ENCODE measurements at places on chromosomes 12 and 14.

GRCh38 chr14:33254861-33255395, 316.2 kb downstream of the NPAS3 start:
- DNase-seq, result no peak

GRCh38 chr12:49552014-49552413, 13.2 kb downstream of the KCNH3 start:
- DNase-seq, result no peak

DNA sequence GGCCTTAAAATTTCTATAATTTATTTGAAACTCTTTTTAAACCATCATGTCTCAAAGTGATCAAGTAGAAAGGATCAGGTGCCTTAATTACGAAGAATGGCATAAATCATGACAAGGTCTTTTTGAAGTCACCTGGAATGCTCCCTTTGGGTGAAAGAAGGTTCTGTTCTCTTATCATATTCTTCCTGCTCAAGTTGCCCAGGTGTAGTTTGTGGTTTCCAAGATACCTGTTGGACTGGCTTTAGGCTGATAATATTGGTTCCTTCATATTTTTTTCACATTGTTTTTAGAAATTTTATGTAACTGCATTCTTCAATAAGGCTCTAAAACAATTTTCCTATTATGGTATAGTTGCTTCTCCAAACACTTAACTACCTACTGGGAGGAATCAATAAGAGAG, 29.2 kb downstream of the RASSF3 start:
- no peak for DNase-seq

DNA sequence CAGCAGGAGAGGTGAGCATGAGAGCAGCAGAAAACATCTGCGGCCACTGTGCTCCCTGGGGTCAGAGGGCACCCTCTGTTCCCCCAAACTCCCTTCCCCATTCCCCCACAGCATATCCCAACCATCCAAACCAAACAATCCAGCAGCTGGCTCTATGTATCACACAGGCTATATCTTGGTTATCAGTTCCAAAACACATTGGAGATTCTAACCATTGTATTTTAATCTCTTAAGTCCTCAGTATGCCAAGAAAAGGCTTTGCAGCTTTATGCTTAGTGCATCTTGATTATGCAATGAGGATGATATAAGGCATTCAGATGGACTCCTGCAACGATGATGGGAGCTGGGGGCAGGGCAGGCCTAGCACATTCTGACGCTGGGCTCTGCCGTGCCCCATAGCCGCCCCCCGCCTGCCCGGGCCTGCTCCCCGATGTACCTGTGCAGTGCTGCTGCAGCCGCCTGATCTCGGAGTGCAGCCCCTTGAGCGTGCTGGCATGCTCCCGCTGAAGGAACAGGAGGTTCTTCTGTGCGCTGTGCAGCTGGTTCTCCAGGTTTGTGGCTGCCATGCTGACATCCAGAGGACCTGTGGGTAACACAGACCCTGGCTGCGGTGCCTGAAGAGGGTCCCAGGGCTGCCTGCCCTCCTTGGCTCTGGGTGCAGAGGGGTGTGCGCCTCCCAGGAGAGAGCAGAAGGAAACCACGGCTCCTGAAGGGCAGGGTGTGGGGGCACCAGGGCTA, 29.6 kb downstream of the CCDC92 start:
- DNase-seq, result no peak

GRCh38 chr12:113577464-113578129, 105.9 kb upstream of the LHX5 start:
- DNase-seq, result no peak

DNA sequence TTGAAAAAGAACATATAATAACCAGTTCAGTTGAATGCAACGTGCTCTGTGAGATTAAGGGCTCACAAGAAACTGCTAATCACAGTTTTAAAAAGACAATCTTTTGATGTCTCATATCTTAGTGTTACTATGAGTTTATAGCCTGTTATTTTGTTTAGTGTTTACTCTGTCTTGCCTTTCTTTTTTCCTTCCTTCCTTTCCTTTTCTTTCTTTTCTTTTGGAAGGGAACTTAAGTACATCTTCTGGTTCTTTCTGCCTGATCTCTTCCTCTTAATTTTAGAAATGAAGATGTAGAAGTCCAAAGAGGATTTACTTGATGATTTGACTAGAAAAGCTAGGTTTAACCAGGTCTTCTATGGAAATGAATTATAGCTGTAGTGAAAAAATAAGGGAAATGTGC, 38.2 kb downstream of the WNK1 start:
- DNase-seq, result no peak

GRCh38 chr14:58865514-58866281, 227.9 kb downstream of the DACT1 start:
- DNase-seq, result no peak

GRCh38 chr14:94153750-94154342, 20.3 kb upstream of the PPP4R4 start:
- no peak for DNase-seq

GRCh38 chr14:59688224-59689170, 111.9 kb upstream of the CCDC175 start:
- DNase-seq, result no peak

- no peak for DNase-seq
Observed at GRCh38 chr12:76627346-76628135, 68.0 kb upstream of the OSBPL8 start.

DNA sequence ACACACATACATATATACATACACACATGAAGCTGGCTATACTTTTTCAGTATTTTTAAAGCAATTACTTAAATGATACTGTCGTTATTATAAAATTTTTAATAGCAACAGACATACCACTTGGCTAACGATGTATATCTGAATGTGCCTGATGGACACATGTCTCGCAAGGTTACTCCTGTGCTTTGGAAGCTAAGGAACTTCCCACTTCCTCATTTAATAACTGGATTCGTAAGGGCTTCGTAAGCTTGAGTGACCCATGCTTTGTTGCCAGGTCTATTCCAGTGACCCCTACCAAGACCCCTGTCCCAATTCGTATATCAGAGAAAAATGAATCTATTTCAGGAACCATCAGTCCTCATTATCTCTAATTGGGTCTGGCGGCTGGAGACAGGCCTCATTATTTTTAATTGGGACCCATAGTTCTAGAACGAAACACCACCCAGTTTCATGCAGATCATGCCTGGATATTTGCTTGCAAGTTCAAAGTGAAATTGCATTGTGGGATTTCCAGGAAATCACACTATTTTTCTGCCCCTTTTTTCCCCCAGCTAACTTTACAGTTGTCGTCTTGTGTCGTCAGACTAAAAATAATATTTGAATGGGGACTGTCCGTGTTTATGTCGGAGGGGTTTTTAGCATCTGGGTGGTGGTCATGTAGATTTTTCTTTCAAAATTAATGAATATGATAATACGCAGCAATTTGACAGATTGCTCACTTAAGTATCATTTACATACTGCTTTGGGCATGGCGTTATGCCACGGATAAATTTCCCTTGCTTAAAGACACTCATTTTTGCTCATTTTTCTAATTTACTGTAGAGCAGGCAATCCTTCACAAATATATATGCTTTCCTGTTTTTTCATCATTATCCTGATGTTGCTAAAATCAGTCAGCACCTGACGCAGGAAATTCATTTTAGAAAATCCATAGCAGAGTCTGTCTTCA, 17.1 kb upstream of the MYO1H start:
- DNase-seq, result no peak

DNA sequence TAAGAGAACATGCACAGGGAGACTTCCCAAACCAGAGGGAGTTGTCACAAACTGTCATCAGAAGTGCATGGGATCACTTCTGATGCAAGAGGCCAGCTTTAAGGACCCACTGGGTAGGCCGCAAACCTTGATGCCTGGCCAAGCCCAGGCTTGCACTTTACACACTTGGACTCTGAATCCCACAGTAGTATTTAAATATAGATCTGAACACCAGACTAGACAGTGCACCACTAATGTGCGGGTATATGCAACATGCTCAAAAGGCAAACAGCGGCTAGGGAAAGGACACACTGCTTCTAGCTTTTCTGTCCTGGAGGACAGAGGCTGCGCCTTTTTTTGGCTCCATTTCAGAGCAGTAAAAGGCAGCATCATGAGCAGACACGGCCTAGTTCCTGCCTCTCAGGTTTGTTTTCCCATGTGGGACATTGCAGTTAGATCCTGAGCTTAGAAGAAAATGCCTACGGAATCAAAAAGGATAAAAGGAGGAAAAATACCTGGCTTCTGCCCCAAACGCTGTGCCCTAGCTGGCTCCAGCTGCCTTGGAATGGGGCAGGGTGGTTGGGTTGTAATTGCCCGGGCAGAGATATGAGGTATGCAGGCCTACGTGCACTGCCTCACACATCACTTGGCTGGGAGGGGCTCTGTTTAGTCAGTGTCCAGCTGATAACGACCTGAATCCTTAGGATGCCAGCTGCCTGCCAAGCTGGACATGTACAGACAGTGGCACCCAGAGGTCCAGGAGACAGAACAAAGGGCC, 84.5 kb upstream of the EGLN3 start:
- DNase-seq, result no peak

- no peak for DNase-seq
Observed at GRCh38 chr12:132158677-132159554, 14.7 kb downstream of the NOC4L start.

DNA sequence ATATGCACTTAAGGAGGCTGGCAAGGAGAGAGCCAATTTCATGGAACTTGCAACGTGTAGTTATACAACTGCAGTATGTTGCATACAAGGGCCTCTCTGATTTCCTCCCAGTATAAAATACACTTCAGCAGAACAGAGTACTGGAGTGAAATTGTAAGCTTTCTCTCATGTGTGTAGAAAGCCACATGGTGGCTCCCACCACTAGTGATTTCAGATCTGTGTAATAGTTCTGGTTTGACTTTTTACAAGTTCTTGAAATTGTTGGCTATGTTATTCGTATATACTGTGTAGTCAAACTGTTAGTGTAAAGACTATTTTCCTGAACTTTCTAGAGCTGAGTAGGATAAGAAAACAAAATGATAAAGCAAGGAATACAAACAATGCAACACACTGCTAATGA, 16.4 kb upstream of the LMO3 start:
- no peak for DNase-seq

DNA sequence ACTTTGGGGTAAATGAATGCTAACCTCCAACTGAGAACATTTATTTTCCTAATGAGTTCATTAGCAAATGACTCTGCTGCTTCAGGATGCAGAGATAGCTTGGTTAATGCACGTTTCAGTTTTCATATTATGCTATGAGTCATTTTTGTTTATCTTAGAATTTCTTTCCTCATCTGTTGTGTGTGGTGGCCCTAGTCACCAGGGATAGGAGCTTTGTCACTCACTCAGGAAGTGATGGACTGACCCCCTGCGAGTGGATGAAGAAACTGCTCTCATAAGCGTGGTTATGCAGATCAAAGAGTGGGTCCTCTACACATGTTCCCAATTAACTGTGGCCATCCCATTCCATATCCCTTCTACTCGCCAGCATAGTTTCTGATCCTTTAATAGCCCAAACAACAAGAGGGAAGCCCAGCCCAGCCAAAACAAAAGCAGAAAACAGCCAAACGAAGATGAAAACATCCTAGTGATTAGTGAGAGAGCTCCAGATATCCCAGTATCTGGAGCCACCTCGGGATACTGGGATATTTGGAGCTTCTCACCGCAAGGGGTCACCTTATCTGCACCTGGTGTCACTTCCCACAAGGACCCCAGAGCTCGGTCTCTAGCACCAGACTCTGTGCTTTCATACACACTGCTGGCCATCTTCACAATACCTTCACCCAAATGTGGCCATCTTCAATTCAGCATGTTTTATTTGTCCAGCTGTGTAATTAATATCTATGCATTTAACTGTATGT, 8.6 kb downstream of the TC2N start:
- DNase-seq, result no peak

- no peak for DNase-seq
Observed at GRCh38 chr12:42162193-42162592, 17.5 kb upstream of the GXYLT1 start.

DNA sequence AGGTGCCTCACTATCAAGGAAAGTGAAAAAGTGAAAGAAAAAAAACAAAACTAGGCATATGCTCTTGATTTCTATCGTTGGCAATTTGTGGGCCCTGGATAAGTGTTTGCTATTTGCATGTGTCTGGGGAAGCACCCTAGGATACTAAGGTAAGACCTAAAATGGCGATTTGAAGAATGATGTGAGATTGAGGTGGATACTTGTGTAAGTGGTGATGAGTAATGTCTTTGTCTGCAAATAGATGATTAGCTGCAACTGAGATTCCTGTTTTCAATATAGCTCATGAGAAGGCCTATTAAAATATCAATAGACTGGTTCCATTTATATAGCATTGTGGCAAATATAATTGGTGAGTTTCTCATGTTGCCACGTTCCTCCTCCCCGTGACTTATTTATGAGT, 261.7 kb downstream of the NEDD1 start:
- DNase-seq, result no peak

- no peak for DNase-seq
Observed at GRCh38 chr12:118307069-118307954, 65.4 kb downstream of the TAOK3 start.

- DNase-seq, result no peak
Observed at GRCh38 chr12:32161058-32161457, 54.4 kb downstream of the BICD1 start.

- DNase-seq, result no peak
Observed at GRCh38 chr14:51070726-51071125, 24.2 kb downstream of the TRIM9 start.

DNA sequence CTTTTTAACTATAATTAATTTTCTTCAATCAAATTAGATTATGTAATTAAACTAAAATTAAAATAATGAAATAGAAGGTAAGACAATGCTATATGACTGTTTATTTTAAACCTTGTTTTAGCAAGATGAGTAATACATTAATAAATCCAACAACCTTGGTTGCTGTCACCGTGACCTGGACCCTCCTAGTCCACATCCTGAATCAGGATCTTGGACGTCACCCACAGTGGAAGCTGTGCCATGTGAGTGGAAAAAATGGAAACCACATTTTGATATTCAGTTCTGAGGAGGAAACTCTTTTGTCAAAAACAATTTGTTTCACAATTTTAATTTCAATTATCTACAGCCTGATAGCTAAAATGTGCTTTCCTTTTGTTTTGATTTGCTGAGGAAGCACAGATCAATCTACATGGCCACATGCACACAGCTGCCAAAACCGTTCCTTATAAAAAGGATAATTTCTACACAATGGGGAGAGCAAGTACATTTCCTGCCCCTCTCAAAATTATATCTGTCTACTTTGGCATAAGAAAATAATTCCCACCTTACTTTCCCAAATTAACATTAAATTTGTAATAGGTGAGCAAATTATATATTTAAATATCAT, 255.5 kb downstream of the RASSF9 start:
- no peak for DNase-seq

DNA sequence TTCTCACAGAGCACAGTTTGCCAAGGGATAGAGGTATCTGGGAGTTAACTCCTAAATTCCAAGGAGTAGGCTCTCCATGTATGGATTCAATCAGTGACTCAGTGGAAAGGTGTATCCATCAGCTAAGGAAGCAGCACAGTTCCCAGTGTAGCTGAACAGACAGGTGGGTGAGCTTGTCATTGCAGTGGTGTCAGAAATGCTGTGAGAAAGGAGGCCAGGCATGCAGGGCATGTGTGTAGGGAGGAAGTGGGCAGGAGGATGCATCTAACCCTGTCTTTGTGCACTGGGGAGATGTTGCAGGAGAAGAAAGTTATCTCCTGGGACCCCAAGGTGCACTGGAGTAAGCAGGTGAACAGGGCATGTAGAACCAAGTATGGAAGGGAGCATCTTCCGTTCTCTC, 539.0 kb downstream of the VRK1 start:
- DNase-seq, result no peak

- no peak for DNase-seq
Observed at GRCh38 chr12:47349137-47350061, 269.6 kb upstream of the AMIGO2 start.

GRCh38 chr12:82848845-82849244, 162.1 kb downstream of the TMTC2 start:
- no peak for DNase-seq

- no peak for DNase-seq
Observed at GRCh38 chr12:63997198-63997597, 152.7 kb downstream of the SRGAP1 start.

Data from stimulated activated CD8-positive, alpha-beta memory T cell treated with anti-CD3 and anti-CD28 coated beads, Interleukin-2, amount 100 ng/mL, for 1 hour (primary cell).